Stimulated activated naive CD8-positive, alpha-beta T cell treated with anti-CD3 and anti-CD28 coated beads, Interleukin-15, amount 100 ng/mL, for 72 hours (primary cell): ENCODE measurements at places on chromosomes 2 and 18.

GRCh38 chr2:224078656-224079055, 39.6 kb upstream of the SERPINE2 start:
- no peak for DNase-seq

DNA sequence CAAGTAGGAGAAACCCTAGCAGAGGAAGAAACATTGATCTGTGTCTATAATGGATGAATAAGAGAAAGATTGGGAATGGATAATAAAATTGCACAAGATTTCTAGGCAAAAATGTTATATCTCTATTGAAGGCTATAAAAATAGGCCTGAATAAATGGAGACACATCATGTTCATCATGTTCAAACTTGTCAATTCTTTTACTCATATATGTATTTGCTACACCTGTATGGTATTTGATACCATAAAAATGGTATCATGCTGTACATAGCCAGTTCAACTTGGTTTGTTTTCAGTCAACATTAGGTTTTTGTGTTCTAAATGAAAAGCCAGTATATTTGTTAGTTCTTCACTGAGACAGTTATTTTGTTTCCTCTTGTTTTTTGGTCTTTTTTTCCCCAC, 132.2 kb upstream of the RNF152 start:
- DNase-seq, result no peak

- peak; percentile 52 for DNase-seq
These were observed 7.4 kb downstream of the IL1R2 start for GRCh38 chr2:101998896-101999789.

- no peak for DNase-seq
These were observed 779 bp upstream of the LYPD6 start for GRCh38 chr2:149329489-149330126.

DNA sequence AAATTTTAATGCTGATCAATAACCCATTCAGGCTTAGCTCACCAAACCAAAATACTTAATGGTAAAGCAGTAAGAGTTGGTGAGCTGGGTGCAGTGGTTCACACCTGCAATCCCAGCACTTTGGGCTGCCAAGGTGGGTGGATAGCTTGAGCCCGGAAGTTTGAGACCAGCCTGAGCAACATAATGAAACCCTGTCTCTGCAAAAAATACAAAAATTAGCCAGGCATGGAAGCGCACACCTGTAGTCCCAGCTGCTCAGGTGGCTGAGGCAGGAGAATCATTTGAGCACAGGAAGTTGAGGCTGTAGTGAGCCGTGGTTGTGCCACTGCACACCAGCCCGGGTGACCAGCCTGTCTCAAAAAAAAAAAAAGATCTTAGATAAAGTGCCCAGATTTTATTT, 35.7 kb upstream of the MPP4 start:
- DNase-seq, result no peak

DNA sequence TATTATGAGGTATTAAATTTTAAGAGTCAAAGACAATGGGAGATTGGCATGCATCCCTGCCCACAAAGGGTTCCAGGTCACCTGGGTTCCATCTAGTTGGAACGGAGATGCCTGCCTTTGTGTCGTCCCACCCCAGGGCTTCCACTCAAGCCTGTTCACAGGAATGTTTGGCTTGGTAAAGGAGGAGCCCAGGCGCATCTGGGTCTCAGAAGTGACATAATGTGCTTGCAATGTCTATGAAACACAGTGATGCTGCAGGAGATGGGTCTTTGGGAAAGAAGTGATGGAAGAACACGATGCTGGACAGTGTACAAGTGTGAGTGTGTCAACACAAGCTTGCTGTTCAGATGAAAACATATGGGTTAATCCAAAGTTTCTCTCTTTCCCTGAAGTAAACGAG, 49.6 kb upstream of the ZNF396 start:
- no peak for DNase-seq

- no peak for DNase-seq
These were observed 236.6 kb downstream of the SS18 start for GRCh38 chr18:25853691-25854433.

DNA sequence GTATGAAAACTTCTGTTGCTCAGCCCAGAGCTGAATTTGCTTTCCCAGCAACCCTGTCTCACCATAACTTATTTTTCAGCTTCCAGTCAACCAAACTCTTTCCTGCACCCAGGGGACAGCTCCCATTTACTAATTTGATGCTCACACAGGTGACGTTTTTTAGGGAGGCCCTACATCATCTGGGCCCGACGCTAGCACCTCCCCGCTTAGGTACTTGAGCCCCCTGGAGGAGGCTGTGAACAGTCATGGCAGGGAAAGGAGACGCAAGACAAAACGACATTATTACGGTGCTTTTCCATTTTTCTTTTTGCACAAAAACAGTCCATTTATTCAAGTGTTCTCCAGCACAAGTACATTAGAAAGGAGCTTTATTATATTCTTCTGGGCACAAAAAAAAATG, 59.2 kb upstream of the POMC start:
- DNase-seq, result no peak

GRCh38 chr2:240914645-240915525, 8.7 kb downstream of the CROCC2 start:
- no peak for DNase-seq

- no peak for DNase-seq
These were observed 10.1 kb downstream of the TBC1D8 start for GRCh38 chr2:101140978-101141655.

- no peak for DNase-seq
These were observed 124.8 kb upstream of the SIX2 start for GRCh38 chr2:45134014-45134413.

DNA sequence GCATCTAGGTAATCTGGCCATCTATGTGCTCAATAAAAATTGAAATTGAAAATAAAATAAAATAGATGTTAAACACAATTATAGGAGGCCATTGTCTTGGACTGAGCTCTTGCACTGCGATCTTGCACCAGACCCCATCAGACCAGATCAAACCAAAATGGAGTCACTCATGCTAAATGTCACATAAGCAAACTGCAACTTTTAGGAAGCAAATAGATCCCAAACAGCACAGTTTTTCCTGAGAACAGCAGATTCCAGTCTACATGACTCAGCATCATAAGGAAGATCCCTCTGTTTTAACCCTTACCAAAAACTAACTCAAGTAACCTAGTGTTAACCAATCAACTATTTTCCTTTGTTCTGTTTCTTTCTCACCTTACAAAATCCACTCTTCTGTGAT, 57.7 kb upstream of the LRP1B start:
- DNase-seq, result no peak

GRCh38 chr2:25642298-25642697, 31.1 kb downstream of the DTNB start:
- DNase-seq, result no peak

DNA sequence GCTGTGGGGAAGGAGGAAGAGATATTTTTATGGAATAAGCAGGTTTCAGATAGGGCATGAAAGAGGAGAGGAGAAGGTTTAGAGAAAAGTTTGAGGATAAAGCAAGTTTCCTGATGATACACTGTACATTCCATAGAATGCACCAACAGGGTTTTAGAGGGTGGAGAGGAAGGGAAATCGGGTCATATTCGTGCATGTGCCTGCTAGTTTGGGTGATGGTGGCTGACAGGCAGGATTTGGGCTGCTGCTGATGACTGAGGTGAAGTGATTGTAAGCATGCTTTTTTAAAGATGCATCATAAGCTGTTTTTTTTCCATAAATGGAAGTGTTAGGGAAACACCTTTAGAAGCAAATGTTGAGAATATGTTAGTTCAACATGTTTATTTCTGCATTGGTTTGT, 68.8 kb downstream of the PMAIP1 start:
- DNase-seq, result no peak

GRCh38 chr2:210000464-210001324, 1.7 kb upstream of the RPE start:
- no peak for DNase-seq

- no peak for DNase-seq
These were observed 62.5 kb upstream of the ACVR1C start for GRCh38 chr2:157691131-157691530.

GRCh38 chr2:108776475-108776874, 10.1 kb upstream of the CCDC138 start:
- no peak for DNase-seq

GRCh38 chr2:24828238-24828996, 35.2 kb downstream of the CENPO start:
- no peak for DNase-seq

- DNase-seq, result no peak
These were observed 274.2 kb downstream of the DYSF start for GRCh38 chr2:71727562-71727961.

GRCh38 chr2:65053199-65053598, 3.0 kb upstream of the CEP68 start:
- DNase-seq, result peak; percentile 52

- DNase-seq, result no peak
These were observed 94.0 kb downstream of the MCFD2 start for GRCh38 chr2:46821600-46821999.

DNA sequence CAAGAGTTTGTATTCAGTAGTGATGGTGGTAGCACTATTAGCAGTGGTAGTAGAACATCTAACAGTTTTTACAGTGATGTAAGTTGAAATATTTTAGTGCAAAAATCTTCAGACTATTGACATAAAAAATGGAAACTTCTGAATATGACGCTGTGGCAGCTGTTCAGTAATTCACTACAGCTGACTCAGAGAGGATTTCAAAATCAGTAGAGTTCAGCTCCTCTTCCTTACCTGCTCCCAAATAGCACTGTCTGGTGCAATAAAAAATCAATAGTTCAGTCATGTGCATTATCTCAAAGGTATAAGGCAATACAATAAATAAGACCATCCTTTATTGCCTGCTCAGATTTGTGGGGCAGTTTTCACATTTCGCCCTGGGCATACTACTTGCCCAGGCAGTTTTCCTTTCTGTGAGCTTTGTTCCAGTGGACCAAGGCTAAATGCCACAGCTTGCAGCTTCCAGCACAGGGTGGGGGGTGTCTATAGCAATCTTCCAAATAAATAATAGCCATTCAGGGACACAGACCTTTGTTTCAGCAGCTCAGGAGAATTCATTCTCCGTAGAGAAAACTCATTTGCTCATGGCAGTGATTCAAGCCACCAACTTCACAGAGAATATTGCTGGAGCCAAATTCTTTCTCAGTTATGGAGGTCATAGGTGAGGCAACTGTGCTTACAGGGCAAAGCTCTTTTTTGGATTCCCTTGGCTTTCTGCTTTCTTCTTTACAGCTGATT, 33.9 kb upstream of the GORASP2 start:
- DNase-seq, result no peak

- DNase-seq, result no peak
These were observed 123.8 kb upstream of the WDSUB1 start for GRCh38 chr2:159410276-159410675.

DNA sequence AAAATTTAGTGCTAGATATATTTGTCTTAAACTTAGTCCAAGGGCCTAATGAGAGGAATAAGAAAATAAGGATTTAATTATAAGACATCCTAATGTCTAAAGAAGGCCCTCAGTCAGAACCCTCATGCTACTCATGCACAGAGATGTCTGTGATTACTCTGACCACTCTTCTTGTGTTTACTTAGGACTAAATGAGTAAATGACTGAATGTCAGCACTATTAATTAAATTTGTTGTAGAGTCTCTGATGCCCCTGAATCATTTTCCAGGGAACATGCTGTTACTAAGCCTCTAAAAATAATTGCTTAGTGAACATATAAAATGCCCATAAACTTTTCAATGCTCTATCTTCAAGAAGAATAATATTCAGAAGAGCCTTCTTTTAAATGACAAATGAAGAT, 32.4 kb downstream of the GULP1 start:
- DNase-seq, result no peak
